ENCODE measurements at places on chromosomes 2 and 18.

- no peak for DNase-seq
These were observed 74.6 kb upstream of the GALNT5 start for GRCh38 chr2:157182834-157183396.

GRCh38 chr2:156892467-156893281, 364.8 kb upstream of the GALNT5 start:
- DNase-seq: no peak

DNA sequence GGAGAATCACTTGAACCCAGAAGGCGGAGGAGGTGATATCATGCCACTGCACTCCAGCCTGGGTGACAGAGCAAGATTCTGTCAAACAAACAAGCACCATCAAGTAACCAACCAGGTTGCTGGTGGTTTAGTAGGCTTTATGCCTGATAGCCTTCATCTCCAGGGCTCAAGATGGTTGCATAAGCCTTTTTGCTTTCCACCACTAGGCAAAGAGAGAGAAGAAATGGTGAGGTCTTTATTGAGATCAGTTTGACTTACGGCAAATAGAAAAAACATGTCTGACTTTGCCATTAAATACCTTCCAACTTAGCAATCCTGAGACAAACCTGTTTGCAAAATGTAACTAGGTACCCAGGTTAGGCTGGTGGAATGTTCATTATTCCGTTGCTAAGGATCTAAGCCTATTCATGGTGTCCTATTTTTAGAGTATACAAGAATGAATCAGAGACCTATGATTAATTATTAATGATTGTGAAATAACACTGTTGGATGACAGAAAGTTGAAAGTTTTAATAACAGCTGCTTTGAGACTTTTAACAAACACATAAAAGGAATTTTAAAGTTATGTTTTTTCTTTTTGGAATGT, 53.5 kb upstream of the SLC38A11 start:
- DNase-seq: no peak

- DNase-seq: no peak
These were observed 72.5 kb downstream of the SH3BP4 start for GRCh38 chr2:235024191-235024860.

- no peak for DNase-seq
These were observed 522.0 kb downstream of the SPAG16 start for GRCh38 chr2:213806125-213806726.

DNA sequence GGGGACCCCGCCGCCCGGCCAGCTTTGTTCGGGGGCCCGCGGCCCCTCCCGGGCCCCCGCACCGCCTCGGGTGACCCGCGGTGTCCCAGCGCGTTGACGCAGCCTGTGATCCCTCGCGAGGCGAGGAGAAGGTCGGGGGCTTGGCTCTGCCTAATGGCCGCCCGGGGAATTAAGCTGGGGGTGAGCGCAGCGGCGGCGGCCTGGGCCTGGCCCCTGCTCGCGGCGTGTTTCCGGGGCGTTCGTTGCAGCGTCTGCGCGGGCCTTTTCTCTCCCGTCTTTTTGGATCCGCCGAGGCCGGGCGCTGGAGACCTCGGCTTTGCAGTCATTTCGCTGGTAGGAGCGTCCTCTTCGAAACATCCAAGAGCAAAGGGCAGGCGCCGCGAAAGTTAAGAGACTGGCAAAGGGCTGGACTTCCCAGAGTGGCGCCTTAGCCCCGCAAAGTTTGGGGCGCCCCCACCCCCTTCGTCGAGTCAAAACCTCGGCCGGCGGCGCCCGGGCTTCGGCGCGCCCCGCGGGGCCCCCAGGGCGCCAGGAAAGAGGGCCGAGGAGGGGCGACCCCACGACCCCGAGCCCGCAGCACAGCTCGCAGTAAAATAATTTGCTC, 1.3 kb downstream of the SALL3 start:
- DNase-seq: no peak

- no peak for DNase-seq
These were observed 289.0 kb downstream of the C1D start for GRCh38 chr2:67773851-67774250.

GRCh38 chr18:12879840-12880540, 4.0 kb downstream of the PTPN2 start:
- DNase-seq: no peak

DNA sequence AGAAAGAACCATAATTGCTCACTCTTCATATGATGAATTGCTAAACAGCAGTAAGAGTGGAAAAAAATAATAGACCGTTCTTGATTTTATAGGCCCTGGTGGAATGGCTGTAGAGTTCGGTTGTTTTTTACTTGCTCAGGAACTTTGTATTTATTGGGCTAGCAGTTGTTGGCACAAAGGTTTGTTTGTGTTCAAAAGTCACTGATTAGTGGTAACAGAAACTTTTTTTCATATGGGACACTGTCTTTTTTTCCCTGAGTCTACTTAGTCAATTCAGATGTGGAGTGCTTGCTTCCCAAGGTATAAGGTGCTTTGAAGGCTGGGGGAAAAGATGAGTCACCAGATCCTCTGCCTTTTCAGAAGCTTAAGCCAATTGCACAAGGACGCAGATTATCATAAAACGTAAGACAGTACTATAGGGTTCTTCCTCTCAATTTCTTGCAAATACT, 25.8 kb downstream of the PHLPP1 start:
- DNase-seq: no peak

DNA sequence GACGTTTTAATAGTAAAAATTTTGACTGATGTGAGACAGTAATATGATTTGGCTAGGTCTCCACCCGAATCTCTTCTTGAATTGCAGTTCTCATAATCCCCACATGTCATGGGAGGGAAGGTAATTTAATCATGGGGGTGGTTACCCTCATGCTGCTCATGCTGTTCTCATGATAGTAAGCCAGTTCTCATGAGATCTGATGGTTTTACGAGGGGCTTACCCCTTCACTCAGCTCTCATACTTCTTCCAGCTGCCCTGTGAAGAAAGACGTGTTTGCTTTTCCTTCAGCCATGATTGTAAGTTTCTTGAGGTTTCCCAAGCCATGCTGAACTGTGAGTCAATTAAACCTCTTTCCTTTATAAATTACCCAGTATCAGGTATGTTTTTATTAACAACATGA, 327.0 kb upstream of the CDH7 start:
- DNase-seq: no peak

GRCh38 chr2:2568411-2568810, 237.3 kb upstream of the MYT1L start:
- no peak for DNase-seq

DNA sequence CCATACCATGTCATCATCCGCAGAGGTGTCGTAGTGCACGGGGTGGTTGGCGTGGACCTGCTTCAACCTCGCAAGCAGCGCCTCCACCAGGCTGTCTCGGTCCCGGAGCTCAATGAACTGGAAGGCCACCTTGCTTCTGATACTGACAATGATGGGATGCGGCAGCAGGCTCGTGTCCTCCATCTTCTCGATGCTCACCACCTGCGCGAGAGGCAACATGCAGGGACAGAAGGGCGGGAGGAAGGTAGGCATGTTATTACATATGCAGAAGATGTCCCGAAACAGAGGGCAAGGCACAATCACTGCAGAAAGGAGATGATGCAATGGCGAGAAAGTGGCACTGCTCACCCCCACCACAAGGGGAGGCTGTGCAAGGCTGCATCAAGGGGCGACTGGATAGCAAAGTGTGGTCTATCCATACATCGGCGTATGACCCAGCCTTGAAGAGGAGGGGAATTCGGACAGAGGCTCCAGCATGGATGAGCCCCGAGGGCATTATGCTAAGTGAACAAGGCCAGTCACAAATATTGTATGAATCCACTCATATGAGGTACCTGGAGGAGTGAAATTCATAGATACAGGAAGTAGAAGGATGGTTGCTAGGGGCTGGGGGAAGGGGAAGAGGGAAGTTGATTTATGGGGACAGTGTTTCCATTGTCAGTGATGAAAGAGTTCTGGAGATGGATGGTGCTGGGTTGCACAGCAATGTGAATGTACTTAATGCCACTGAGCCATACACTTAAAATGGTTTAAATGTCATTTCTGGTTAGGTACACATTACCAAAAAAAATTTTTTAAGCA, 36.6 kb downstream of the RPL31 start:
- no peak for DNase-seq

- no peak for DNase-seq
These were observed at the start of gene SCYGR6 for GRCh38 chr2:227724394-227725039. Gene SCYGR6 (minus strand): TSS chr2:227724757. CDS start chr2:227724757, 0 bp downstream.

- no peak for DNase-seq
These were observed 6.3 kb downstream of the GULP1 start for GRCh38 chr2:188297978-188298377.

DNA sequence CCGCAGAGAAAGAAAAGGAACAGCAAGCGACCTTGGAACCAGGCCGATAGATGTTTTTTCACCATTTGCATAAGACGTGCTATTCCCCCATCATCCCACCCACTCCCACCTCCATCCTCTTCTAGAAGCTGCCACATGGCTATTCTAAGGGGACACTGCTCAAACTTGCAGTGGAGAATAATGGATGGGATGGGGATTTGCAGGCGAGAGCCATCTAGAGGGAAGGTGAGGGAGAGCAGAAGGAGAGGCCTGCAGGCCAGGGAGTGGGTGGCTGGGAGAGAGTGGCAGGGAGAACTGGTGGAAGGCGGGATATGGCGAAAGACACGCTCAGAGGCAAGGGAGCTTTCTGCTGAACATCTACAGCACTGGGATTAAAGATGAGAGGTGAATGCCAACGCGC, 84.9 kb downstream of the MAPK4 start:
- DNase-seq: no peak

DNA sequence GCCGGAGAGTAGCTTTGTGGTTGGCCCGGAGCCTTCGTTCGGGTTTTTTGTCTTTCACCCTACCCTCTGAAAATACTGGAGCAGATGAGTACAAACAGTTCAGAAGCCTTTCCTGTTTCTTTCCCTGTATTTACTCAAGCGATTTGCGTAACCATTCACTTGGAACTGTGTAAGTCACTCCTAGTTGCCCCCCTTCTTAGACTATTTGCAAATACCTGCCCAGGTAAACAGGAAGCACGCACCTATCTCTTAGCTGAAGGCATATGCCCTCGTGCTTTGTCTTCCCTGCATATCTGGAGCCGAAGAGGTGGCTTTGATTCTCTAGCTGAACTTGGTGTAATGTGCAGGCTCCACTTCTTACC, 1.4 kb downstream of the KCNS3 start:
- DNase-seq: no peak

DNA sequence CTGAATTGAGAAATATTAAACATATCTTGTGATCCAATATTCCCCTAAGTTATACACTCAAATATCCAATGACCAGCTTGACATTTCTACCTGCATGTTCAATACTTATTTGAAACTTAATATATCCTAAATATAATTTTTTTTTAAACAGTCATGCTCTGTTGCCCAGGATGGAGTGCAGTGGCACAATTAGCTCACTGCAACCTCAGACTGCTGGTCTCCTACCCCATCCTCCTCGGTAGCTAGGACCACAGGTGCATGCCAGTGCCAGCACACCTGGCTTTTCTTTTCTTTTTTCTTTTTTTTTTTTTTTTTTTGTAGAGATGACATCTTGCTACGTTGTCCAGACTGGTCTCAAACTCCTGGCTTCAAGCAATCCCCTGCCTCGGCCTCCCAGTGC, 4.2 kb downstream of the KYNU start:
- no peak for DNase-seq

- DNase-seq: no peak
These were observed 22.4 kb downstream of the GREB1 start for GRCh38 chr2:11556101-11556806.

- no peak for DNase-seq
These were observed 226.9 kb downstream of the VAPA start for GRCh38 chr18:10140461-10141282.

Data from activated naive CD4-positive, alpha-beta T cell (primary cell).